Substantia nigra (tissue), 51 donors: ENCODE measurements at places on chromosomes 13 and 19.

DNA sequence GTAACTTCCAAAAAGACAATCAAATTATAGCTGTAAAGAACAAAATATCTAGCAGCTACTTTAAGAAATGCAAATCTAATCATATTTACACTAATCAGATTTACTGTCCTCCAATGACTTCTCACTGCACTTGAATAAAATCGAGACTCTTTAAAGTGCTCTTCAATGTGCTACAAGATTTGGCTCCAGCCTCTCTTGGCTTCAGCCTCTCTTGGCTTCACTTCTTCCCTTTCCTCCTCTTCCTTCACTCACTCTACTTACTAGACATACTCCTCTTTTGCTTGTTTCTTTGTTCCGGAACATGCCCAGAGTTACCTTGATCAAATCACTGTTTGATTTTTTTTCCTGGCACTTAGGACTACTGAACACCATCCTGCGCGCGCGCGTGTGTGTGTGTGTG, 495.4 kb downstream of the LMO7 start:
- DNase-seq = no peak

GRCh38 chr13:102441085-102441484, 39.2 kb upstream of the FGF14 start:
- no peak for DNase-seq

DNA sequence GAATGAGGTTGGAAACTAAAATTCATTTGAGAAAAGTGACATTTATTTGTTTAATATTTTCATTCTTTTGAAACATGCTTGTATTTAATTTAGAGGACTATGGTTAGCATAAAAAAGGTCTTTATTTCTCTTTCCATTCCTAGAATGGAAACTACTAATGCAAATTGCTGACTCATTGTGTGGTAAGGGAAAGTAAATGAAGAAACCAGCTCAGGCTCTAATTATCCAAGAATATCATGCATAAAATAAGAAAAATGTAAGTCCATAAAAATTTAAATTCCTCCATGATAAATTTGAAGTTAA, 777.0 kb upstream of the SLITRK1 start:
- no peak for DNase-seq

- no peak for DNase-seq
Measured at GRCh38 chr19:27671876-27672275, 1541.1 kb downstream of the UQCRFS1 start.

DNA sequence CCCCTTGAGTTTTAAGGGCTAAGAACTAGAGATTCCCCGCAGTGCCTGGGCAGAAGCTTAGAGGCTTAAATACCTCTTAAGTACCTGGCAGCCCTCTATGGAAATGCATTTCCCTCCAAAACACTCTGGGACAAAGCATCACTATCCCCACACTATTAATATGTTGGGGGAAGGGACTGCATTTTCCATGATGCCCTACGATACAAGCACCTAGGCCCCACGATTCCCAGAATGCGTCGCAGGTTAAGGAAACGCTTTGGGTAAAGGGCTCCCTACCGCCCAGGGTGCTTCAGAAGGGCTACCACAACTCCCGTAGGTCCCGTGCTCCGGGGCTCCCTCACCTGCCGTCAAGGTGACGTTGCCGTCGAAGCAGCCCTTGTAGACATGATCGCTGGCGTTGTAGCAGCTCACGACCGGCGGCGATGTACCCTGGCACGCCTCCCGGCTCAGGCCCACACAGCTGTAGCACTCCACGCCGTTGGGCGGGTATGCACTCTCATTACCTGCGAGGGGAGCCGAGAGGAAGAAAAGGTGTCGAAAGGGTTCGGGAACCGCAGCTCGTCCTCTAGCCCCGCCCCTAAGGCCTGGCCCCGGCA, 2.5 kb downstream of the LYPD3 start:
- no peak for DNase-seq

DNA sequence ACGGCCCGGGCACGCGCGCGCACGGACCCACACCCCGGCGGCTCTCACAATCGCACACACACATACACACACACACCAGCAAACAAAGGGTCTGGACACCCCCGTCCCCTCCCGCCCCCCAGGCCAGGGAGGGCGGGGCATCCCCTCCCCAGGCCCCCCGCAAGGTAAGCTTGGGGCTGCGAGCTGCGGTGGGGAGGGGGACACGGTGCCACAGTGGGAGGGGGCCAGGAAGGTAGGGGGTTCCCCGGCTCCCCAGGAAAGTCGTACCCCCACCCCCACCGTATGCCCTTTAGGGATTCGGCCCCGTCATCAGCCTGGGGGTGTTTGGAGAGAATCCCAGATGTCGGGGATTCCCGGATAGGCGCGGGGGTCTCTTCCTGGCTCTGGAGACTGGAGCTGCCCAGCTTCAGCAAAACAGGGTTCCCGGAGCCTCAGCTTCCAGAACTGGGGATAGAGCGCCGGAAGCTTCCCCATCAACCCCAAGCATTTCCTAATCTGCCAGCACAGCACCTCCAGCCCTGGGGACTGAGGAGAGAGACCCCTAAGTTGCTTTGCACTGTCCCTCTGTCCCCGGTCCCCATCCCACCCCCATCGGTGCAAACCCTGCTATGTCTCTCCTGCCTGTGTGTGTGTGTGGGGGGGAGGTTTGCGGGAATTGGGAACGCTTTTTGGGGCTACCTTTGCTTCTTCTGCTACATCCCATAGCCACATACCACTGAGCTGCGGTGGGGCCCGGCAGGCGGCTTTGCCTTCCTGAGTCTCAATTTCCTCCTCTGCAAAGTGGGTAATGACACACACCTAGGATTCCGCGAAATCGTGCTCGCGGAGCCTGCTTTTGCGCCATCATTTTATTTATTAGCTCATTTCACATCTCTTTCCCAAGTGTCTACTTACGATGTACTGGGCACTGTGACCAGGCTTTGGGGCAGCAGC, 1.8 kb upstream of the CDC37 start:
- DNase-seq = no peak

- DNase-seq = no peak
Measured at GRCh38 chr19:16797876-16798275, 31.3 kb upstream of the SIN3B start.
